ENCODE measurements at places on chromosomes 11 and 22.

GRCh38 chr11:120929090-120929489, 94.8 kb upstream of the TBCEL start:
- DNase-seq: no peak

DNA sequence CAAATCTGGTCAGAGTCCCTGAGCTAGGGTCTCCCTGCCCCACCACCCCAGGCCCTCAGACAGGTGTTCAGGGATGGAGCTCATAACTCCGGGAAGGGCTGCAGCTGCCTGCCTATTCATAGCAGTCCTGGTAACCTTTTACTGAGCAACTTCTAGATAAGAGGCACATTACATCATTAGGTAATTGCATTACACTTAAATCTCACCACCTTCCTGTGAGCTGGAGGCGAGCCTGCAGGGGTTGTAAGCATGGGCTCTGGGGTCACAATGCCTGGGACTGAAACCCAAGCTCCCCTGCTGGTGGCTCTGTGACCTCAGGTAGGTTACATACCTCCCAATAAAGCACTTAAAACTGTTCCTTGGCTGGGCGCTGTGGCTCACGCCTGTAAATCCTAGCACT, 22.5 kb downstream of the TP53I11 start:
- no peak for DNase-seq

- DNase-seq: no peak
Observed at GRCh38 chr11:15194671-15195415, 80.1 kb downstream of the INSC start.

- DNase-seq: no peak
Observed at GRCh38 chr11:44400431-44400830, 90.5 kb upstream of the ALX4 start.
